Cortex of kidney (tissue), 1 donor: ENCODE measurements at places on chromosomes 4 and X.

GRCh38 chr4:54176202-54176601 is 52.9 kb upstream of the PDGFRA start:
- no peak for DNase-seq

DNA sequence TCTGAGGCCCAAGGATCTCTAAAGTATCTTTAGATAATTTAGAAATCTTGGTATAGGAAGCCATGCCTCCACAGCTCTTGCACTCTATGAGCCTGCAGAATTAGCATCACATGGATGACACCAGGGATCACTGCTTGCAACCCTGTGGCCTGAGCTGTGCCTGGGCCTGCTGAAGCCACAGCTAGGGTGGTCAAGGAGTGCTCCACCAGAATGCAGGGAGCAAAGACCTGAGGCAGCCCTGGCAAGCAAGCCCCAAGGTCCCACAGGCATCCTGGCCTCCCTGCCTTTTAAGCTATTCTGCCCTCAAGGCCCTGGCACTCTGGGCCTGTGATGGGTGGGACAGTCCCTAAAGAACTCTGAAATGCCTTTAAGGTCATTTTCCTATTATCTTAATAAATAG is 105.2 kb upstream of the NALF2 start:
- no peak for DNase-seq

- no peak for DNase-seq
Observed at GRCh38 chr4:143354990-143355389, 18.3 kb downstream of the GAB1 start.

DNA sequence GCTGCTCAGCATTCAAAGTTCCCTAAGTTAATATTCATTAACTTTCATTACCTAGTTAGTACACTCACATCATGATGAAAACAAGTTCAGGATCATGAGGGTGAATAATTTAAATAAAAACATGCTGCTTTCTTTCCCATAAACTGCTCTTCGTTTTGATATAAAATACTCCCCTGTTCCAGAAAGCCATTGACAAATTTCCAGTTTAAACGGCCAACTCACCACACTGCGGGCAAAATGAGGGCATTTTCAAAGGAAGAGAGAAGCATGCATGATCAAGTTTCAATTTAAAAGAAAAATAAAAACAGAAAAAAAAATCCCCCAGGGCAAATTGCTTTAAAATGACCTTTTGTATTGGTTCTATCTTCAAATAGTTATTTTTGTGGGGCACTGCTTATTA is 69.6 kb downstream of the EPHA5 start:
- no peak for DNase-seq

DNA sequence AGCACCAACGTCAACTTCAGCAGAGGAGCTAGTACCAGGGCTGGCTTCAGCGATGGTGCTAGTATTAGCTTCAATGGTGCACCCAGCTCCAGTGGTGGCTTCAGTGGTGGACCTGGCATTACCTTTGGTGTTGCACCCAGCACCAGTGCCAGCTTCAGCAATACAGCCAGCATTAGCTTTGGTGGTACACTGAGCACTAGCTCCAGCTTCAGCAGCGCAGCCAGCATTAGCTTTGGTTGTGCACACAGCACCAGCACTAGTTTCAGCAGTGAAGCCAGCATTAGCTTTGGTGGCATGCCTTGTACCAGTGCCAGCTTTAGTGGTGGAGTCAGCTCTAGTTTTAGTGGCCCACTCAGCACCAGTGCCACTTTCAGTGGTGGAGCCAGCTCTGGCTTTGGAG is 8.3 kb downstream of the TRO start:
- DNase-seq, result no peak

DNA sequence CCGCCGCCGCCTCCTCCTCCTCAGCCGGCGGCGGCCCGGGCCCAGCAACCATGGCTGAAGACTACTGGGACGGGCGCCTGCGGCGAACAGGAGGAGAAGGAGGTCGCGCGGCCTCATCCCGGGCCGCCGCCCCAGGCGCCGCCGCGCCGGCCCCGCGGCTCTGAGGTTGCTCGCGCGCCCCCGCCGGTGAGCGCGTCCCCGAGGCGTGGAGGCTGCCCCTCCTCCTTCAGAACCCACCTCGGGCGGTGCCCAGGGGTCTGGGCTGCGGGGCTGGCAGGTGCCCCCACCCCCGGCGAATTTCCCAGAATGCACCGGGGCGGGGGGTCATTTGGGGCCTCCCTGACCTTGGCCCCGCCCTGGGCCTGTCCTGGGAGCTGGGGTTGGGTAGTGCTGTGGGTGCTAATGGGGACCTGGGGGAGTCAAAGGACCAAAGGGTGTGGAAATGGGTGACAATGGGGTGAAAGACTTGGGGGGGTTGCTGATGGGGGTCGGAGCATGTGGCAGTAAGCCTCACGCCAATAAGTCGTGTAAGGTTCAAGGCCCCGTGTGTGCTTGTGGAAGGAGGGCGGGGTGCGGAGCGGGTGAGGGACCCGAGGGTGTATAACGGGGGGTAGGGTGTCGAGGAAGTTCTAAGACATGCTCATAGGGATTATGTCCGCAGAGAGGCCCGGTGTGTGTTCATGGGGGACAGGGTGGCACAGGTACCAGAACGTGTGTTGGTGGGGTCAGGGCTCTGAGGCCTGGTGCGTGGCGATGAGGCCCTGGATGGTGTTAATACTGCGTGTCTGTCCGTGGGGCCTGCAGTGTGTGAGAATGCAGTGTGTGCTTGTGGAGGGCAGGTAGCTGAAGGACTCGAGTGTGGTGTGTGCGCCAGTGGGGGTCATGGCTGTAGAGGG is 687 bp downstream of the CDK16 start:
- DNase-seq, result no peak

DNA sequence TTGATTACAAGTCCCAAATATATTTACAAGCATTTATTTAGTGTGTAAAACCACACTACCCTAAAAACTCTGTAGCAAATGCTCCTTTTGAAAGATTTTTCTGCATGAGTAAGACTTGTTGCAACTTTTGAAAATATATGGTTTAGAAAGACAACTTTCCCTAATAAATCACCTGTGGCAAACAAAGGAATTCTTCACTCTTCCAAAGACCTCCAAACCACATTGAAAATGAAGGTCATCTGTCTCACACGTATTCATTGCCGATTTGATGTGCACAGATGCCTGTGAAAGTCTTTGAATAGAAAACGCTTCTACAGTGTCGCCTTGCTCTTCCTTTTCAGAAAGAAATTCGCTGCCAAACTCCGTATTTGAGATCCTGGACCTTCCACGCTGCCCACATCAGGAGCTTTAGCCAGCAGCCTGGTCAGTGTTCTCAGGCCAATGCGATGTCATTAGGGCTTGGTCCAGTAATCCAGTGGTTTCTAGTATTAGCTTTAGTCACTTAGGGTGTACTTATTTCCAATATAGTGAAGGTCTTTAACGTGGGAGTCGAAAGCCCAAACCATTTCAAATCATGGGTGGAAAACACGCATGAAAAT is 22.2 kb downstream of the SPINK2 start:
- DNase-seq, result no peak

DNA sequence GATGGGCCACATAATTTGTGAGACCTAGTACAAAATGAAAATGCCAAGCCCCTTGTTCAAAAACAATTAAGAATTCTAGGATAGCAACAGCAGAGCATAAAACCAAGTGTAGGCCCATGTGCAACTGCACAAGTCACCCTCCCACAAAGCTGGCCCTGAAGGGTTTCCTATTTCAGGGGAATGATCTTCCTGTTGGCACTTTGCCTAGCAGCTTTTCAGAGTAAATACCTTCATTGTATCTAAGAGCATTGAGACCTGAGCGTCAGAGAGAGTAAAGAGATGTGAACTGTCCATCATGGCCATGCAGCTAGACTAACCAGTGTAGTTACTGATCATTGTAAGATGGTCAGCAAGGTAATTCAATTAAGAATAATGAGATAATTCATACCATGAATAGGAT is 113.6 kb downstream of the CNKSR2 start:
- DNase-seq, result no peak

- DNase-seq, result no peak
Observed at GRCh38 chr4:170497112-170497511, 407.4 kb upstream of the AADAT start.

- DNase-seq, result no peak
Observed at GRCh38 chr4:40316782-40317635, 18.1 kb upstream of the CHRNA9 start.

- no peak for DNase-seq
Observed at GRCh38 chr4:58776627-58777026, 1666.4 kb upstream of the IGFBP7 start.

GRCh38 chrX:19889582-19890342 is 2.4 kb upstream of the SH3KBP1 start:
- DNase-seq, result no peak

DNA sequence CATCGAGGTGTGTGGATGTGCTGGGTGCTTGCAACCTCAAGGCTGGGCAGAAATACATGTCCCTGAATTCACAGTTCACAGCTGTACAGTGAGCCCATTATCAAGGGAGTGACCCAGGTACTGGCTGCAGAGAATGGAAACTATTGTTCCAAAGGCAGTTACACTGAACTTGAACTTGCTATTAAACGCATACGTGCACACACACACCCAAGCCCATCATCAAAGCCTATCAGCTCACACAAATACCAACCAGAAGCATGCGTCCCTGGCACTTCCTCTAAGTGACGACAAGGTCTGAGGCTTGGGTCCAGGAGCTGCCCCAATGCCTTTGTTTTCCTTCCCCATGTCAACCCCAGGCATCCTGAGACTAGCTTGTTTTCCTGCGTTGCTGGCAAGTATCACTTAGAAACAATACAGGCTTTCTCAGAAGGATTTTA is 88.6 kb downstream of the IRF2 start:
- DNase-seq, result no peak

DNA sequence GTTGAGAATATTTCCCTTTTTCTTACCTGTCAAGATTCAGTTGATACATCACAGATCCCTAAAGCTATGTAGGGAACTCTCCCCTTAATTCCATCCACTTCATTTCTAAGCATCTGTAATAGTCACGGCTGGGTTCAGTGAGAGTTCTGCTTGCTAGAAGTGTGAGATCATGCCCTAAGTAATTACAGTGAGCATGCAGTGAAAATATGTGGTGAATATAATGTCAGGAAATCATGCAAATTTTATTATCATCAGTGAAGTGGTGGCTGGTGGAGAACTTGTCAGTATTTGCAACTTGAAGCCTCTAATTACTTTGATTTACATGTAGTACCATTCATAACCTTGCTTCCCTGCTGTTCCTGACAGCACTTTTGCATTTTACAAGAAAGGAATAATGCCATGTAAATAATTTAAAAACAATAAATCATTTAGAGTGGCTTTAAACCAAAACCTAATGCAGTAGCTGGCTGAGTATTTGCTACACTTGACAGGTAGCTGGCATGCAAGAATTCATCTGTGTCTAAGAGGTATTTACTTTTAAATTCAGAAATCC is 28.3 kb upstream of the CFAP299 start:
- DNase-seq, result no peak

DNA sequence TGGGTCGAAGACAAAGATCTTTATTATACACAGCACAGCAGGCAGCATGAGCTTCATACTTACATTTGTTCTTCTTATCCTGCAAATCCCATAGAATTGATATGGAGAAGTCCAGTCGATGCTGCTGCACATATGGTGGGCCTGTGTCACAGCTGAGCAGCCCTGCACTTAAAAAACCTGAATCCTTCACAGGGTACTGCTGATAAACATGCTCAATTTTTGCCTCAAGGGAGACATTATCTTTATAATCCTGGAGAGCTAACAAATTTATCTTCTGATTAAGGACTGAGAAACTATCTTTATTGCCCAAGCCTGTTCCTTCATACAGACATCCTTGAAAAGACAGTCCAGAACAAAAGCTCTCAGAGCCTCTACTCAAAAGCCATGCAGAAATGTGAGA is 434.4 kb upstream of the FAM47C start:
- DNase-seq, result no peak

GRCh38 chrX:16772460-16772859 is 13.8 kb upstream of the TXLNG start:
- DNase-seq, result no peak

DNA sequence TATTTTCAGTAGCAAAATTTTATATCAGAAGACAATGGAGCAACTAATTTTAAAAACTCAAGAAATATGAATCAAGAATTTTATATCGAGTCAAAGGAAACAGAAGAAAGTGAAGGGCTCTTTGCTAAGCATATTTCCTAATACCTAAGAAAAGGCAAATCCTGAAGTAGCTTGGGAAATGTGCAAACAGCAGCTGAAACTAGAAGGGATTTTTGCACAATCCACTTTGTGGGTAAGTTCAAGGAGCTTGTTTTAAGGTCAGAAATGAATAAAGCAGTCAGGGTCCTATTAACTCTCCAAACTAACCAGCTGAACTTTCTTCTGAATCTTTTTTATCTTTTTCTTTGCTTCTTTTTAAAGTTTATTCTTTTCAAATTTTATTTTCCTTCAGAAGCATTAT is 500.9 kb upstream of the CXorf51A start:
- no peak for DNase-seq

- DNase-seq, result no peak
Observed at GRCh38 chr4:27357283-27357682, 496.6 kb downstream of the STIM2 start.

- DNase-seq, result no peak
Observed at GRCh38 chr4:141727420-141727819, 91.0 kb downstream of the IL15 start.
